Activated CD8-positive, alpha-beta memory T cell treated with anti-CD3 and anti-CD28 coated beads for 4 hours (primary cell): ENCODE measurements at places on chromosomes 7 and 10.

GRCh38 chr10:88913788-88914187 lies 33.7 kb downstream of the STAMBPL1 start:
- no peak for DNase-seq

- DNase-seq: no peak
Observed at GRCh38 chr7:30884881-30885280, 26.8 kb upstream of the AQP1 start.

DNA sequence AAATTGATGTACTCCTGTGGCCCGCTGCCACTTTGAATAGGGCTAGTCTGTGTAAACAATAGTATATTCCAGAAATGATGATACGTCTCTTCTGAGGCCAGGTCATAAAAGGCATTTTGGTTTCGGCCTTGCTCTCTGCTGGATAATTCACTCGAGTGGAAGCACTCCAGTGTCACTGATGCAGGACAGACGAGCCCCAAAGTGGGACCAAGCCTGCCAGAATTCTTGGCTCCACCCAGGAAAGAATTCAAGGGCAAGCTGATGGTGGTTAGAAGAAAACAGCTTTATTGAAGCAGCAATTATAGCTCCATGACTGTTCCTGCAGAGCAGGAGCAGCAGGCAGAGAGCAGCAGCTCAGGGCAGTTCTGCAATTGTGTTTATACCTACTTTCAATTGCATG lies 717.6 kb downstream of the GRM8 start:
- DNase-seq: no peak

DNA sequence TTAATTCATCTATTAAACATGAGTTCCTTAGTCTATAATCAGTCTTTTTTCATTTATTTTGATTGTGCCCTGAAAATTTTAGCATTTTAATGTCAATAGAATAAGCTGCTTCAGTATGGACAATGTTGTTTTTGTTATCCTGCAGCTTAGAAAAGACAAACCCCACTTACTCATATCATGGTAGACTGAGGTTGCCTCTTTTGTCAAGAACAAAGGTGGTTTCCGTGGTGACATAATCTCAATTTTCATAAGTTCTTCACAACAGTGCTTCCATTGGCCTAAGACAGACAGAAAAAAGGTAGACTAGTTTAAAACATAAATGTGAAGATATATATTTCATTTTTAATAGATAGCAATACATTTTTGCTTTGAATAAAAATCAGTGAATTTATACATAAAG lies 69.1 kb downstream of the RTKN2 start:
- DNase-seq: no peak

DNA sequence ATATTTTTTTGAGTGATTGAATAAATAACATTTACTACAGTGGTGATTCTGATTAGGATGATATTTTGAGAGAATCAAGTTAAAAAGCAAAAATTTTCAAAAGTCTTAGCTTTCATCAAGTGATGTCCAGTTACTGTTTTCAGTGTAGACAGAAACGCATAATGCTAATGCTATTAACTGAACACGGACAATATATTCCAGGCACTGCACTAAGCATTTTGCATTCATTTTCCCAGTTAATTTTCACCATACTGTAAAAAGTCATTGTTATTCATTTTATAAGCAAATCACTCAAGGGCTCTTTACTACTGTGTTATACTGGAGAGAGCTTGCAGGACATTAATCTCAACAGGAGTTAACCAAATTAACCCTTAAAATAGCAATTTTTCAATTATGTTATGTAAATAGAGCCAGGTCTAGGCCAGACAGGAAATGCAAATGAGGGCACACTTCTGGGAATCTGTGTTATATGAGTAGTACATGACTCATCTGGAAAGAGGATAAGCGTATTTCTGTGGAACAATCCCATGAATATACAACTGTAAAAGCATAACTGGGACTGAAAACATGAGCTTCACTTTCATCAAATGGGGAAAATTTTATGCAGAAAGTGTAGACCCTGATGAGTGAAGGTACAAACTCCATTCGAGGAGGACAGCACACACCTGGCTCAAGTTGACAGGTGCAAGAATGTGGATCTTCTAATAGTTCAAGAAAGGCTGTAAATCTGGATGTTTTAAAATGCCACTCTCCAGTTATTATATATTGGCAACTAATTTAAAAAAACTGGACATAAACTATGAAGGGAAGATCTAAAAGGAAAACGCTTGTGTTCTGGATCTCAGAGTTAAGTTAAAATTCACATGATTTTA lies 75.4 kb downstream of the ANK3 start:
- DNase-seq: no peak
